ENCODE measurements at places on chromosomes 4 and X. TPM values are rescaled to one million over a fixed set of nuclear protein-coding genes. Genes with fewer than 3 reads are reported as not detected.

The ANOS1 gene
- not detected for total RNA-seq

DNA sequence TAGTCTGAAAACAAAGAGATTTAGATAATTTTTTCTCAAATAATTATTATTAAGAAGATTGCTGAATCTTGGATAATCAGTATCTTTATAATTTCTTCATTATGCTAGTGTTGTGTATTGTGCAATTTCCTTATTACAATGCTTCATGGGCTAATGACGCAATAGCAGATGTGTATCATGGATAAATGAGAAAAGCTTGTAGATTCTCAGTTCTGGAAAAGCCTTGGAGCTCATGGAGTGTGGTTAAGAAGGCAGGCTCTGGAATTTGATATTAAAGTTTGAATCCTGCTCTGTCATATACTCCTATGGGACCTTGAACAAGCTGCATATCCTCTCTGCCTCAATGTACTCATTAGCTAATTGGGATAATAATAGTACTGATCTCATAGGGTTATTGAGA lies 18.9 kb upstream of the CXCL8 start:
- H3K36me3 ChIP-seq, result no peaks in the 10 kb centered on the region
- H3K4me1 ChIP-seq, result no peaks in the 10 kb centered on the region
- H3K27ac ChIP-seq, result no peak overlapping the region

GRCh38 chr4:121228848-121229247 lies 64.7 kb upstream of the TNIP3 start:
- H3K4me3 ChIP-seq, result no peak overlapping the region
- no peak for DNase-seq
- H3K4me1 ChIP-seq, result peaks cover 3% of the 10 kb centered on the region
- no peak overlapping the region for H3K27ac ChIP-seq
- H3K36me3 ChIP-seq, result no peaks in the 10 kb centered on the region
- no peaks in the 10 kb centered on the region for H3K27me3 ChIP-seq

The PRSS12 gene
- total RNA-seq, result not detected

- H3K27ac ChIP-seq, result no peak overlapping the region
- H3K4me1 ChIP-seq, result peaks cover 4% of the 10 kb centered on the region
- peak; percentile 37 for DNase-seq
- no peaks in the 10 kb centered on the region for H3K27me3 ChIP-seq
- peaks cover 11% of the 10 kb centered on the region for H3K36me3 ChIP-seq
These were observed 27.0 kb downstream of the EIF2S3 start for GRCh38 chrX:24081661-24082154.

DNA sequence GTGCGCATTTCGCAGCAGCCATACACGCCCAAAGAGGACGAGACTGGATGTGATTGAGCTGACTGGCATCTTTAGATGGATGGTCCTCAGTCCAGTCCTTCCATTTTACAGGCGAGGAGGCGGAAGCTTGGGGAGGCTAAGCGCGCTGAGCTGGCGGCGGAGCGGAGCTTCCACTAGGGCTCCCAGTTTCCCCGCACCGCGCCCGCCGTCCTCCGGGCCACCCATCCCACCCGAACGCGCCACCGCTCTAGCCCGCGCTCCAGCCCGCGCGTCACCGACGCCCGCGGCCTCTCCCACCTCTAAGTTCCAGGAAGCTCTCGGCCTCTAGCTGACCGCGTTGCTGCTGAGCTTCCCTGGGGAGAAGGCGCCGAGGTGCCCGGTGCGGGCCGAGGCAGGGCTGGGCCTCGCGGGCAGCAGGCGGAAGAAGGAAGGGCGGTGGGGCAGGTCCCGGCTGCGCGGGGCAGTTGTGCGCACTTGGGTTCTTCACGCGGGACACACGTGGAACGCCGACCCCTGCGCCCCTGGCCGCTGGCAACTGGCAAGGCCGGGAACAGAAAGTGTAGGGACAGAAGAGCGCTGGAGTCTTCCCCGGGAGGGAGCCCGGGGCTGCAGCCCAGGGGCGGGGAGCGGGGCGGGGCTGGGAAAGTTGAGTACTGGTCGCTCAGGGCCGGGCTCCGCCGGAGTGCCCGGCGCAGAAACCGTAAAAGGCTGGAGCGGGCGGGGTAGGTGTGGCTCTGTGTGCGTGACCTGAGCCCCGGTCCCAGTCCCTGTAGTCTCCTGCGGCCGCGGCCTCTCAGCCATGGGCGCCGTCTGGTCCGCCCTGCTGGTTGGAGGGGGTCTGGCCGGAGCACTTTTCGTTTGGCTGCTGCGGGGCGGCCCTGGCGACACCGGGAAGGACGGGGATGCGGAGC lies at the start of gene STBD1:
TSS of gene STBD1 (plus strand) at position 763 of the 911 bp plus-strand sequence. CDS start at position 800, 37 bp downstream.
- no peak for DNase-seq
- no peaks in the 10 kb centered on the region for H3K36me3 ChIP-seq

- no peaks in the 10 kb centered on the region for H3K27me3 ChIP-seq
- H3K4me1 ChIP-seq, result no peaks in the 10 kb centered on the region
- H3K27ac ChIP-seq, result no peak overlapping the region
- H3K36me3 ChIP-seq, result no peaks in the 10 kb centered on the region
- H3K4me3 ChIP-seq, result no peak overlapping the region
These were observed 205.8 kb upstream of the MAMLD1 start for GRCh38 chrX:150157291-150157690.

The GPRASP1 gene
- total RNA-seq, result 103 TPM

DNA sequence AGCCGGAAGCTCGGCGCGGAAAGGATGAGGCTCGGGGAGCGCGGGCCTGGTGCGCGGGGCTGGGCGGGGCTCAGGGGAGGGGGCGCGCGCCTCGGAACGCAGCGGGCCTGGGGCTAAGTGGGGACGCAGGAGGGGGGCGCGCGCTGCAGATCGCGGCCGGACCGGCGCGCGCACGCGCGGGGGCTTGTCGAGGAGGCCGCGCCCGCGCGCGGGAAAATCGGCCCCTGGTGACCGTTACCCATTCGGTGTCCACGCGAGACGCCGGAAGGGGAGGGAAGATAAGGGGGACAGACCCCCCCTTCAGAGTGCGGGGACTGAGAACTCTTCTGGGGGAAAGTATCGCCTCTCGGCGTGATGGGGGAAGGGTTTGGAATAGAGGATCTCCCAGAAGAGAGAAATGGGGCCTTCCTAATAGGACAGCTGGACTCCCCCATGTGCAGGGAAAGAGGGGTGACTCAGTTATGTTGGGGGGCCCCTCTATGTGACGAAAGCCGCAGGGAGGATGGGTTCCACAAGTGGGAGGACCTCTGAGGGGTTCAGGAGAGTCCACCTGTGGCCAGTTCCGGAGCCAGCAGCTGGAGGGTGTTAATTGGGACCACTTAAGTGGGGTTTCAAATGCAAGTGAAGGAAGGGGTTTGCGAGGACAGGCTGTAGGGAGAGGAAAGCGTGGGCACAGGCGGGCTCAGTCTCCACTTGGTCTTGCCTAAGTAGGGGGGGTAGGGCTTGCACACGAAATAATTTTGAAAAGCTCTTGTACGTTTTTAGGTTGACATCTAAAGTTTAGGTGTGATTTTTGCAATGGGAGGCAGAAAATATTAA lies 584 bp downstream of the SUV39H1 start:
- no peaks in the 10 kb centered on the region for H3K27me3 ChIP-seq
- H3K36me3 ChIP-seq, result peaks cover 34% of the 10 kb centered on the region
- DNase-seq, result no peak
- H3K4me3 ChIP-seq, result peak overlapping the region; percentile 54
- peaks cover 18% of the 10 kb centered on the region for H3K4me1 ChIP-seq
- H3K27ac ChIP-seq, result no peak overlapping the region

DNA sequence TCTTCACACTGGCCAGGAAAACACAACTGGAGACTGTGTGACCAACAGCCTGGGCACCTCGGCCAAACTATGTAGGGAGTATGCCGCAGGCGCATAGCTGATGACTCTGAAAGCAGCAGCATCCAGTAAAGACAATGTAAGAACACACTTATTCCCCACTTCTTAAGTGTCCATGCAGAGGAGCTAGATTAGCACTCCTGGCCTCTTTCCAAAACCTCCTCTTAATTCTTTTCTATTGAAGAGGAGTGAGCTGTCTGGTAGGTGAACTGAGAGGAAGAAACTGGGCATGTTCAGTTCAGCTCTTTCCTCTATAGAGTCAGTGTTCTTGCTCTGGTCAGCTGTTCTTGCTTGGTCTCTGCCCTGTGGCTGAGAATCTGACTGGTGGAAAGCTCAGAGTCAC lies 21.1 kb downstream of the NMU start:
- H3K36me3 ChIP-seq, result no peaks in the 10 kb centered on the region
- H3K27me3 ChIP-seq, result no peaks in the 10 kb centered on the region
- no peak overlapping the region for H3K4me3 ChIP-seq
- no peak overlapping the region for H3K27ac ChIP-seq
- no peaks in the 10 kb centered on the region for H3K4me1 ChIP-seq
- DNase-seq, result no peak

The TBC1D1 gene
- 40.7 TPM for total RNA-seq

The CFAP47 gene
- total RNA-seq, result not detected

The TCP11X2 gene
- total RNA-seq, result not detected

The CCSER1 gene
- total RNA-seq, result 0.71 TPM

DNA sequence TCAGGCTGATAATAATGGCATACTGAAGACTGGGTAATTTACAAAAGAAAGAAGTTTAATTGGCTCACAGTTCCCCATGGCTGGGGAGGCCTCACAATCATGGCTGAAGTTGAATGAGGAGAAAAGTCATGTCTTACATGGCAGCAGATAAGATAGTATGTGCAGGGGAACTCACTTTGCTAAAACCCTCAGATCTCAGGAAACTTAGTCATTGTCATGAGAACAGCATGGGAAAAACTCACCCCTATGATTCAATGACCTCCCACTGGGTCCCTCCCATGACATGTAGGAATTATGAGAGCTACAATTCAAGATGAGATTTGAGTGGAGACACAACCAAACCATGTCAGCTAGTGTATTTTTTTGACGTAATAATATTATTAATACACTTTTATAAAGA lies 149.8 kb upstream of the BOD1L1 start:
- H3K27me3 ChIP-seq, result no peaks in the 10 kb centered on the region
- DNase-seq, result no peak
- H3K4me3 ChIP-seq, result no peak overlapping the region
- no peaks in the 10 kb centered on the region for H3K4me1 ChIP-seq
- no peak overlapping the region for H3K27ac ChIP-seq
- H3K36me3 ChIP-seq, result no peaks in the 10 kb centered on the region

DNA sequence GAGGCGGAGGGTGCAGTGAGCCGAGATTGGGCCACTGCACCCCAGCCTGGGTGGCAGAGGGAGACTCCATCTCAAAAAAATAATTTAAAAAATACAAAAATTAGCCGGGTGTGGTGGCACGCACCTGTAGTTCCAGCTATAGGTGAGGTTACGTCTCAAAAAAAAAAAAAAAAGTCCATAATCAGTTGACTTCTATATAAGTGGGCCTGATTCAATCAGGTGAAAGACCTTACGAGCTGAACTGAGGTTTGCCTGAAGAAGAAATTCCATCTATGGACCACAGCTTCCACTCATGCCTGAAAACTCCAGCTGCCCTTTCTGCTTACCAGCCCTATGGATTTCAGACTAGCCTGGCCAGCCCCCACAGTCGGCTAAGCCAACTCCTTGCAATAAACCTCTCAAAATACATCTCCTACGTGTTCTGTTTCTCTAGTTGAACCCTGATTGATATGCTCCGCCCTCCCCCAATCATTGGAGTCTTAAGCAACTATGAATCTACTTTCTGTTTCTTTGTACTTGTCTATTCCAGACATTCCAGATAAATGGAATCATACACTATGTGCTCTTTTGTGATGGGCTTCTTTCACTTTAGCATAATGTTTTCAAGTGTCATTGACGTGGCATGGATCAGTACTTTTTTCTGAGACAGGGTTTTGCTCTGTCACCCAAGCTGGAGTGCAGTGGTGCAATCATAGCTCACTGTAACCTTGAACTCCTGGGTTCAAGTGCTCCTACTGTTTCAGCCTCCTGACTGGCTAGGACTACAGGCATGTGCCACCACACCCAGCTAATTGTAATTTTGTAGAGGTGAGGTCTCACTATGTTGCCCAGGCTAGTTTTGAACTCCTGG lies 36.6 kb downstream of the SAT1 start:
- no peak overlapping the region for H3K4me3 ChIP-seq
- no peaks in the 10 kb centered on the region for H3K36me3 ChIP-seq
- no peak for DNase-seq
- H3K4me1 ChIP-seq, result peaks cover 2% of the 10 kb centered on the region
- H3K27me3 ChIP-seq, result no peaks in the 10 kb centered on the region
- no peak overlapping the region for H3K27ac ChIP-seq

DNA sequence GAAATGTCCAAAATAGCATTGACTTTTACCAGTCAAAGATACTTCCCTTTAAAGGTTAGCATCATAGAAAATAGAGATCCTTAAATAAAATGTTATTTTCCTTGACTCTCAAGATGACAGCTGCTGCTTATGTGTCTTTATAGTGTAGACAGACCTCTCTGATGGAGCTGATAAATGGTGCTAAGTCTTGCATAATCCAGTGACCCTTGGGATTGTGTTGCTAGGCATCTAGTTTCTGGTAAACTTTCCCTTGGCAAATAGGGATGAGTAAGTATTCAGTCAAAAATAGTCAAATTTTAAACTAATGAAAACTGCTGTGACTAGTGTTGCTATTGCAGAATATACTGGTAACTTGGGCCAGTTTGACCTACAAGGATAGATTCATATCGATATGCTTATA lies 53.6 kb downstream of the MBNL3 start:
- no peak overlapping the region for H3K4me3 ChIP-seq
- no peaks in the 10 kb centered on the region for H3K4me1 ChIP-seq
- no peaks in the 10 kb centered on the region for H3K27me3 ChIP-seq
- no peak for DNase-seq
- H3K27ac ChIP-seq, result no peak overlapping the region

- H3K27me3 ChIP-seq, result no peaks in the 10 kb centered on the region
- no peaks in the 10 kb centered on the region for H3K36me3 ChIP-seq
- no peak overlapping the region for H3K4me3 ChIP-seq
- H3K4me1 ChIP-seq, result no peaks in the 10 kb centered on the region
- no peak overlapping the region for H3K27ac ChIP-seq
These were observed 100.7 kb downstream of the SYNPO2 start for GRCh38 chr4:118989098-118990080.

DNA sequence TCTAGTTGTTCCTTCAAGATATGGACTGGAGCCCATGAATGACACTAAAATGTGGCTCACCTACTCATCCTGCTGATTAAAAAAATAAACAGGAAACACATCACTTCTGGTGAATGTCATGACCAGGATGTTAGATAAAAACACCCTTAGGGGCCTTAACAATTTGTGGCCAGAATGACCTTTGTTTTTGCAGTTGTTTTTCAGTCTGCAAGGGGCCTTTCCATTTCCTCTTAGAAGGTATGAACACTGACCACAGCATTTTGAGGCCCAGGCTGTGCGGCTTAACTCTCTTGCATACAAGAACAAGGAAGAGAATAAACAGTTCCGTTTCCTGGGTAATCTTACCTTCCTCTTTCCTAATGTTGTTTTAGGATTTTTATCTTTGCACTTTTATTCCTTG lies 113.2 kb downstream of the IL1RAPL2 start:
- H3K4me3 ChIP-seq, result no peak overlapping the region
- no peaks in the 10 kb centered on the region for H3K4me1 ChIP-seq
- DNase-seq, result no peak
- H3K27ac ChIP-seq, result no peak overlapping the region

DNA sequence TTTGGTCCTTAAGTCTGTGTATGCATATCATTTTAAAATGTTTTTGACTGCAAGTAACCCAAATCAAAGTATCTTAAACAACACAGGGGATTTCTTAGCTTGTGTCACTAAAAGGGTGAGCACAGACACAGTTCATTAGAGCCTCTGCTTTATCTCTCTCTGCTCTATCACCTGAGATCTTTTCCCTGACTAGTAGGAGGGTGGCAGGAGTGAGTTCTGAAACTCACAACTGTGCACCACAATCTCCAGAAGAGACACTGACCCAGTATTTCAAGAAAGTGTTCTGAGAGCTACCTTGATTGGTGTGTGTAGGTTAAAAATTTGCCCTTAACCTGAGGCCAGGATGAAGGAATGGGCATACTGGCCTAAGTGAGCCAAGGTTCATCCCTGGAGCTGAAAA lies 24.8 kb downstream of the CCSER1 start:
- H3K4me3 ChIP-seq, result no peak overlapping the region
- H3K27ac ChIP-seq, result no peak overlapping the region
- DNase-seq, result no peak
- H3K27me3 ChIP-seq, result no peaks in the 10 kb centered on the region

The L1CAM gene
- total RNA-seq, result 0.89 TPM

The GUCY1B1 gene
- not detected for total RNA-seq

The FGF13 gene
- total RNA-seq, result not detected
